ENCODE measurements at places on chromosomes 1 and 21.

GRCh38 chr1:13807209-13807608 is 107.2 kb downstream of the PRDM2 start:
- DNase-seq, result no peak

DNA sequence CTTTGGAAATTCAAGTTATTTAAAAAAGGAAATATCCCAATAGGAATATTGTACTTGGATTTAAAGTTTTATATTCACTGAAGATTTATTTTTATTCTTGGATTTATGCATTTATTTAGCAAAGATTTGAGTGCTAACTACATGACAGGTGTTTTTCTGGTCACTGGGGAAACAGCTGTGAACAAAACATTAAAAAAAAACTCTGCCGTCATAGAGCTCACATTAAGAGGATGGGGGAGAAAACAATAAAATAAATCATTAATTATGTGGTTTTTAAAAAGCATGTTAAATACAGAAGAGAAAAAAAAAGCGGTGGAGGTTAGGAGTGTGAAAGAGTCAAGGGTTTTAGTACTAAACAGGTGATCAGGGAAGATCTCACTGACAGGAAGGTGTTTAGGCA is 149.9 kb downstream of the GALNT2 start:
- DNase-seq, result no peak

DNA sequence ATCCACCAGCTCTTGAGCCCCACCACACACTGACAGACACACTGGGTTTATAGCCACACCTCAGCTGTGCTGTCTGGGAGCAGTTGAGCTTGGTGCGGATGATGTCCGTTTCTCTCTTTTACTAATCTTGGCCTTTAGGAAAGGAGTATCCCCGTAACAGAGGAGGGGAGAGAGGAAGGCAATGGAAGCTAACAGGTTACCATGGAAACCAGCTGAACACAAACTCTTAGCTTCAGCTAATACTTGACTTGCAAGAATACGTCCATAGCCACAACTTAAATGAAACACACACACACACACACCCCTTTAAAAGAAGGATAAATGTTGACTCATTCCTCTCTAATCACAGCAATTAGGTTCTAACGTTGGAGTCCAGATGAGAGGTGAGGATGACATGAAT is 28.0 kb upstream of the LRRN2 start:
- DNase-seq, result no peak

- DNase-seq, result no peak
Measured at GRCh38 chr1:7418442-7419080, 352.5 kb upstream of the VAMP3 start.

GRCh38 chr1:63859480-63860275 is 85.9 kb downstream of the ROR1 start:
- no peak for DNase-seq

DNA sequence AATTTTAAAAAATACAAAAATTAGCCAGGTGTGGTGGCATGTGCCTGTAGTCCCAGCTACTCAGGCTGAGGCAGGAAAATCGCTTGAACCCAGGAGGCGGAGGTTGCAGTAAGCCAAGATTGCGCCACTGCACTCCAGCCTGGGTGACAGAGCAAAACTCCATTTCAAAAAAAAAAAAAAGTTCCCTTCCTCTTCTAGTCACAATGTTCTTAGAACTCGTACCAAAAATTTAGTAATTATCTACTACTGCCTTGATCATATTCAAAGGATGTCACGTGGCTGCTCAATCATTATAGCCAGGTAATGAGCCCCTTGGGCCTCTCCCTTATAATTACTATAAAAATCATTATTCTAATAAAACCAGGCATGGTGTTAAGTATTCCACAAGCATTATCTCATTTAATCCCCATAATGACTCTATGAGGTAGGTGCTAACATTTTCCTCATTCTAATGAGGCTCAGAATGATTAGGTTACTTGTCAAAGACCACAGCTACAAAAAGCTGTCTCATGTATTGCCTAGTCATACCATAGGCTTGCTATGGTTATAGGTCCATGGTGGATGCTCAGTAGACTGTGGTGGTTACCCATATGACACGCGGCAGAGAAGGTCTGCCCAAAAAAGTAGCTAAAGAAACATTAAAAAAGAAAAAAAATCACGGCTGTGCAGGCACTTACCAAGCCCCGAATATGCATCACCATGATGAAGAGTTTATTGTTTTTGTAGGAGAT is 15.5 kb upstream of the PPP1R15B start:
- DNase-seq, result no peak

DNA sequence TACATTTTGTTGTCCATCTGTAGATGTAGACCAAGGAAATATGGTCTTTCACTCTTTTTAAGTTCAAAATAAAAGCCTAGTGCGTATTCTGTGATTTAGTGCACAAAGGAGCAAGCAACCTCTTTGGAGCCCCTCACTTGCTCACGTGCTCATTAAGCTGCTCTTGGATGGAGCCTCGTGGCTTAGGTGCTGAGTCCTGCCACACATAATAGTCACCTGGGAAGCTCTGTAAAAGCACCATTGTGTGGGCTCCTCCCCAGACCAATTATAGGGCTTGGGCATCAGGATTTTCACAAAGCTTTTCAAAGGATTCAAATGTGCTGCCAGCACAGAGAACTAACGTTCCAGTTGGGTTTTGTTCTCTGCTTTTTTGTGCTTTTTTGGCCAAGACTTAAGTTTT is 85.0 kb downstream of the PCP4 start:
- no peak for DNase-seq

DNA sequence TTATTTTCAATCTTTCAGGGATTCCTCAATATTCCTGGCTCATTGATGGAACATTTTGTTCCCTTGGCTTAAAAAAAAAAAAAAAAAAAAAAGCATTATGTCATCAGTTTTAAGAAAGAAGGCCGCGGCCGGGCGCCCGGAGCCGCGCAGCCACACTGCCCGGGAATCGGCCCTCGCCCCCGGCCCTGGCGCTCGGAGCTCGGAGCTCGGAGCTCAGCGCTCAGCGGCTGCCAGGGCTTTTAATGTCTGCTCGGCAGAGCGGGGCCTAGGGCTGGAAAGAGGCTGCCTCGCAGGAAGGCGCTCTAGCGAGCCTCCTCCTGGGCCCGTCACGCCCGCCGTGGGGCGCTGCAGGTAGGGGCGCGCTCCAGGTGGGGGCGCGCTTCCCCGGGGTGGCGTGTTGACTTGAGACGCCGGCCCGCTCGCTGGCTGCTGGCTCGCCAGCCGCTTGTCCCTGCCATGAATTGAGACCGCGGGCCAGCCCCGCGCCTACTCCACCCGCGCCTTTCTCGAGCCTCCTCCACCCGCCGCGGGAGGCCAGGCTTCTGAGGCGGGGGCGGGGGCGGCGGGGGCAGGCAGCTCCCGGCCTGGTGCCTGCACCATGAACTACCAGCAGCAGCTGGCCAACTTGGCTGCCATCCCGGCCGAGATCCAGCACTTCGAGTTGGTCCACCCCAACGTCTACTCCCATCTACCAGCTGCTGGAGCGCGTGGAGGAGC is 5.4 kb upstream of the TDRD5 start:
- DNase-seq, result no peak

DNA sequence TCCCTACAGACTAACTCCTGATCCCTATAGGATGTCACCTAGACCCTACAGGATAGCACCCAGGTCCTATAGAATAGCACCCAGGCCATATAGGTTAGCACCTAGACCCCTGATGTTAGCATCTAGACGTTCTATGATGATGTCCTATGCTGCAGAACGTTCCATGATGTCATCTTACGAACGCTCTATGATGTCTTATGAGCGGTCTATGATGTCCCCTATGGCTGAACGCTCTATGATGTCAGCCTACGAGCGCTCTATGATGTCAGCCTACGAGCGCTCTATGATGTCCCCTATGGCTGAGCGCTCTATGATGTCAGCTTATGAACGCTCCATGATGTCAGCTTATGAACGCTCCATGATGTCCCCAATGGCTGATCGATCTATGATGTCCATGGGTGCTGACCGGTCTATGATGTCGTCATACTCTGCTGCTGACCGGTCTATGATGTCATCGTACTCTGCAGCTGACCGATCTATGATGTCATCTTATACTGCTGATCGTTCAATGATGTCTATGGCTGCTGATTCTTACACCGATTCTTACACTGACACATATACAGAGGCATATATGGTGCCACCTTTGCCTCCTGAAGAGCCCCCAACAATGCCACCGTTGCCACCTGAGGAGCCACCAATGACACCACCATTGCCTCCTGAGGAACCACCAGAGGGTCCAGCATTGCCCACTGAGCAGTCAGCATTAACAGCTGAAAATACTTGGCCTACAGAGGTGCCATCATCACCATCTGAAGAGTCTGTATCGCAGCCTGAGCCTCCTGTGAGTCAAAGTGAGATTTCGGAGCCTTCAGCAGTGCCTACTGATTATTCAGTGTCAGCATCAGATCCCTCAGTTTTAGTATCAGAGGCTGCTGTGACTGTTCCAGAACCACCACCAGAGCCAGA is 9.5 kb downstream of the SON start:
- no peak for DNase-seq

- no peak for DNase-seq
Measured at GRCh38 chr1:64323054-64323453, 119.6 kb downstream of the UBE2U start.

DNA sequence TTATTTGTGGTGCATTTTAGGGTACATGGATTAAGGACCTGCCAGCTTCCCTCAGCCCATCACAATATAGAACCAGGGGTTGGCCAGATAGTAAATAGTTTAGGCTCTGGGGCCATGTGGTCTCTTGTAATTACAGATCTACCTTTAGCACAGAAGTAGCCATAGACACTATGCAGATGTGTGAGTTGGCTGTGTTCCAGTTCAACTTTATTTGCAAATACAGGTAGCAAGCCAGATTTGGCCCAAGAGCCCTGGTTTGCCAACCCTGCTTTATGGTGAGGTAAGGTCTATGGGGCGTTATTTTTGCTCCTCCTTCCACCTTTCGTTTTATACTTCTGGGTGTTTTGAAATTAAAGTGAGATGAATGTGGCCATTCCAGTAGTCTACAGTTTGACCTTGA is 48.7 kb downstream of the MRPS6 start:
- no peak for DNase-seq

GRCh38 chr1:12177999-12178441 is 11.2 kb downstream of the TNFRSF1B start:
- DNase-seq, result no peak

DNA sequence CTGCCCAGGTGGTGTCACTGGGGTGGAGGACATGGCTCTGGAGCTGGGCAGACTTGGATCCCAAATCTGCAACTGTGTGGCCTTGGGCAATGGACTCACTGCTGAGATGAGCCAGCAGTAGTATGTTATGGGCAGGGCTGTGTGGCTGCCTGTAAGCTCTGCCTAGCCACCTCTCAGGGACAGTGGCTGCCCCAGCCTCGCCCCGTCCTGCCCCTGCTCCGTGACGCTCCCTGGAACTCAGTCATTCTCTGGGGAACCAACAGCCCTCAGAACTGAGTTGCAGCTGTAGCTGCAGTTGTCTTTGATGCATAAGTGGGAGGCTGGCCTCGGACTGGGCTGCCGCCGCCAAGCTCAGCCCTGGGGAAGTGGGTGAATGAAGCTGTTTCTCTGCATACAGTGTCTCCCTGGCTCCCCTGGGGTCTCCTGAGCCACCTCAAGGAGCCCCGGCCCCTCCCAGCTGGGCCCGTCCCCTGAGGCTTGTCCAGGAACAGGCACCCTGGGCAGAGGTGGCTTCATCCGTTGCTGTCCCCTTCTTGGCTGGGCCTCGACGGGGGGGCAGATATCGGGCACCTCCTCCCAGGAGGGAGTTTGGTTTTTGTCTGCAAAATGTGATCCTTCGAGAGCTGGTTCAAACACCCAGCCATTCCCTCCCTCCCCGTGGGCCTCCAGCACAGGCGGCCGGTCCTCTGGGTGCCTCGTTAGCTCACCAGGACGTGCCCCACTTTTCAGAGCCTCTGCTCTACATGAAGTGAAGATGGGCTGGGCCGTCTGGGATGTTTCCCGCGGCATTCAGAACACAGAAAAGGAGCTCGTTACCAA is 26.2 kb upstream of the PLCH2 start:
- DNase-seq, result no peak

DNA sequence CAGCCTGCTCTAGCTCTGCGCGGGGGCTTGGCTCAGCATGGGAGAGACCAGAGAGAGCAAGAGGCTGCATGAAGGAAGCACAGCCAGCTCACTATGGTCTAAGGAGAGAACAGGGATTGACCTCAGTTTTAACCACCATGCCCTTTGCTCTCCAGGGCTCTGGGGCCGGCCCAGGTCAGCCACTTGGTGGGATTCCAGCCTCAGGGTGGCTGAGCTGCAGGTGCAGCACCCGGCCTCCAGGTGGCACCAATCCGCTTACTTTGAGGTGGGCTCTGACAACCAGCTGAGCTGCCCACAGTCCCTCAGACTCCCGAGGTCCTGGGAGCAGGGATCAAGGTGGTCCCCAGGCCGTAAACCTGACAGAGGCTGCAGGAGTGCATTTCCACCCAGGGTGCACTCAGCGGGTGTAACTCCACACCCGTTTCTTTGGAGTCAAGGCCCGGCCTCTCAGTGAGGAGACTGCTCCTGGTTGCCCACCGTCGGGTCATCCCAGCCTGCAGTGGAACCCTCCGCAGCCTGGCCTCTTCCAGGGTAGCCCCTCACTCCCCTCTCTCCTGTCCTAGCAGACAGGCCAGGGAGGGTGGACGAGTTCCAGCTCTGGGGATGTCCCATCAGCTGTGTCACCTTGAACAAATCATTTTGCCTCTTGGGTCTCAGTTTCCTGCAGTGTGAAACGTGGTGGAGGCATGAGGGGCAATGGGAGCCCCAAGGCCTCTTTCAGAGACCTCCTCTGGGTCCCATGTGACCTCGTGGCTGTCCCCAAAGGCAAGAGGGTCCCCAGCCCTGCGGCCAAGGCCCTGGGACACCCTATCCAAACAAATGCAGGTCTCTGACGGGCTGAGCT is 607 bp upstream of the LGR6 start:
- no peak for DNase-seq

- DNase-seq, result no peak
Measured at GRCh38 chr1:14521622-14522021, 76.9 kb upstream of the KAZN start.

DNA sequence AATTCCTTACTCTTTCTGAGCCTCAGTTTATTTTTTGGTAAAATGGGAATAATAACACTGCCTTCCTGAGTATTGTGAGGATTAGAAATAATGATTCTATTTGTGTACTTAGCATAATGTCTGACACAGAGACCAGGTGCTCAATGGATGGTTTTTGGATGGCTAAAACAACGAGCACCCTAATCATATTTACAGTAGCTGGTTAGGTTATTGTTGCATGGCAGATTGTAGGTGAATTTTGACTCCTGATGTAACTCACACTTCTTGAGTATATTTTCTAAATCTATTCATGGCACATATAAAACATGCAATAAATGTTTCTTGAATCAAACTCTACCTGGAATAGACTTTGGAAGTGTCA is 11.9 kb upstream of the DUSP10 start:
- no peak for DNase-seq

- no peak for DNase-seq
Measured at GRCh38 chr1:14598498-14599182, at the start of gene KAZN. TSS of gene KAZN (plus strand) at chr1:14598685.

- DNase-seq, result no peak
Measured at GRCh38 chr1:151828921-151829320, 2.7 kb downstream of the RORC start.

GRCh38 chr21:31660591-31660990 is 1.1 kb downstream of the SOD1 start:
- no peak for DNase-seq

- DNase-seq, result no peak
Measured at GRCh38 chr1:36479505-36480051, 3.1 kb downstream of the CSF3R start.

Measured in smooth muscle cell of the brain vasculature (primary cell).